ENCODE measurements at places on chromosomes 3 and 15.

- DNase-seq: no peak
These were observed 11.8 kb upstream of the LIPC start for GRCh38 chr15:58419803-58420524.

GRCh38 chr3:177141899-177142646 lies 55.2 kb downstream of the TBL1XR1 start:
- DNase-seq: no peak

GRCh38 chr3:50269977-50270413 lies 1.0 kb downstream of the SEMA3B start:
- peak; percentile 58 for DNase-seq

GRCh38 chr15:91223863-91224262 lies 123.8 kb downstream of the SV2B start:
- no peak for DNase-seq

GRCh38 chr15:26451995-26452394 lies 320.9 kb downstream of the GABRB3 start:
- DNase-seq: no peak

DNA sequence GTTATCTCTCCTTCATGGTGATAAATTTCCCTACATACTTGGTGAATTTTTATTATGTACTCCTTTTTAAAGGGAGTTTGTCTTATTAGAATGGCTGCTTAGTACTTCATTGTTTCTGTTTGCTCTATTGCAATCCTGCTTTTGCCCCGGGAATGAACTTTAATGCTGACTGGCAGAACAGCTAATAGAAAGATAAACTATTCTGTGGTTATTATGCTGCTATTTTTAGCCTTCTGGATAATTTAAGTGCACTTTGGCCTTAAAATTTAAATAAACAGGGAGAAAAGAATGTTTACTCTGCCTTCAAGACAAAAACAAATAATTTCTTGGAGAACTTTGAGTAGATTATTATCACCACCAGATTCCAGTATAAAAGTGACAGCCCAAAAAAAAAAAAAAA lies 413.8 kb upstream of the CCDC54 start:
- DNase-seq: peak; percentile 83

DNA sequence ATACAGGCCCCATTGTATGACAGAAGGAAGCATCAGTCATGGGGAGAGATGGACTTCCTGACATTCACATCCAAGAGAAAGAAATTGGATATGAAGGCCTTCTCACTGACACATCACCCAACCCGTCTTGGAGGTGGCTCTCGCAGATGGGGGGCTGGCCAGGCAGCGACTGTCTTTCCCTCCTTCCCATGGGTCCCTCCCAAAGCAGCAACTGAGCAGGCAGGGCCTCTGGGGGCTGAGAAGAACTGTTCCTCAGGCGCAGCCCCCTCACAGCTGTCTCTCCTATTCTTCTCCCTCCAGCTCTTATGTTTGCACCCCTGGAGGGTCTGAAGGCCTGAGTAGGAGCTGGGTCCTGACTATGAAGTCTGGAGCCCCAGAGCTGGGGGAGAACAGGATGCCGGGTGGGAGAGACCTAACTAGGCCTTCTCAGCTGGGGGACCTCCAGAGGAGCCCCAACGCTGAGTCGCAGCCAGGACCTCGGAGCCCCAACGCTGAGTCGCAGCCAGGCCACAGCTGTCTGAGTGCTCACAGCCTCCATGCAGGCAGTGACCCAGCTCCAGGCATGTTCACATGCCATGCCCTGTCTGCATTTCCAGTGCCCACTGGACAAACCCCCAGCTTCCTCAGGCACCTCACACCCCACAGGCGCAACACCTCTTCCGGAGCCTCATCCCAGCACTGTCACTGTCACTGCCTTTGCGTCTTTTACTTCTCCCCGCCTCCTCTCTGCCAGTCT lies 29.6 kb downstream of the UMPS start:
- no peak for DNase-seq

- no peak for DNase-seq
These were observed 3.9 kb downstream of the MEGF11 start for GRCh38 chr15:66249605-66250174.

- peak; percentile 45 for DNase-seq
These were observed 26.3 kb upstream of the MTHFS start for GRCh38 chr15:79923079-79923514.

- DNase-seq: peak; percentile 68
These were observed 1.8 kb upstream of the MESD start for GRCh38 chr15:80991421-80991820.

DNA sequence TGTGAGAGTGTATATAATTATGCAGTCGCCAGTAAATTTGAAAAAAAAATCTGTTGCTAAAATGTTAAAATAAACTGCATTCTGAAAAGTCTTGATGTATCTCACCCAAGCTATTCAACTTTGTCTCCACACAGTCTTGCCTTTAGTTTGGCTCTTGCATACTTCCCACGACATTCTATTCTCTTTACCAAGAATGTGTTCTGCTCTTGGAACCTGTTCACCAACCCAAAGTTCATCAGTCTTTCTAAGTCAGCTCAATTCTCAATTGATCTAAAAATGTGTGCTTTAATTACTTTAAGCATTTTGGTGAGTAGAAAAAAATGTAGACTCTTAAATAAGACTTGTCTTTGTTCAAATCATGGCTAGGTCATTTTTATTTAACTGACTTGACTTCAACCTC lies 657.7 kb upstream of the TBL1XR1 start:
- no peak for DNase-seq

DNA sequence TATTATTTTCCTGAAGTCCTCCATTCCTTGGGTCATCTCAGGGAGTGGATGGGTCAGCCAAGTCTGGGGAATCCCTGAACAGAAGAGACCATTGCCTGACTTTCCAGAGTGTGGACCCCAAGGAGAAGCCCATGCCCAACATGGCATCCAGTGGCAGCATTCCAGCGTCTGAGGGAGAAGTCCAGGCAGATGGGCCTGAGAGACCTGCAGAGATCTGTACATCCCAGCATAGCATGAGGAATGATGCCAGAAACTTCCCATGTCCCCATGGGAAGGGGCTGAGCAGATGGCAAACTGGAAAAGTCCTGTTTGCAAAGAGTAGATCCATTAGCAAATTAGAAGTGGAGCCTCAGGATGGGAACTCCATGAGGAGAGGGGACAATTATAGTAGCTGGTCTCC lies 17.6 kb upstream of the COLQ start:
- DNase-seq: no peak
